ENCODE measurements at places on chromosomes 3 and 15.

GRCh38 chr3:29581311-29581710 lies 300.4 kb downstream of the RBMS3 start:
- DNase-seq: no peak

GRCh38 chr15:56948000-56948763 lies 29.7 kb downstream of the TCF12 start:
- no peak for DNase-seq

GRCh38 chr3:16410659-16411058 lies 102.8 kb downstream of the RFTN1 start:
- DNase-seq: no peak

- no peak for DNase-seq
Observed at GRCh38 chr15:39180483-39180933, 400.4 kb upstream of the THBS1 start.

DNA sequence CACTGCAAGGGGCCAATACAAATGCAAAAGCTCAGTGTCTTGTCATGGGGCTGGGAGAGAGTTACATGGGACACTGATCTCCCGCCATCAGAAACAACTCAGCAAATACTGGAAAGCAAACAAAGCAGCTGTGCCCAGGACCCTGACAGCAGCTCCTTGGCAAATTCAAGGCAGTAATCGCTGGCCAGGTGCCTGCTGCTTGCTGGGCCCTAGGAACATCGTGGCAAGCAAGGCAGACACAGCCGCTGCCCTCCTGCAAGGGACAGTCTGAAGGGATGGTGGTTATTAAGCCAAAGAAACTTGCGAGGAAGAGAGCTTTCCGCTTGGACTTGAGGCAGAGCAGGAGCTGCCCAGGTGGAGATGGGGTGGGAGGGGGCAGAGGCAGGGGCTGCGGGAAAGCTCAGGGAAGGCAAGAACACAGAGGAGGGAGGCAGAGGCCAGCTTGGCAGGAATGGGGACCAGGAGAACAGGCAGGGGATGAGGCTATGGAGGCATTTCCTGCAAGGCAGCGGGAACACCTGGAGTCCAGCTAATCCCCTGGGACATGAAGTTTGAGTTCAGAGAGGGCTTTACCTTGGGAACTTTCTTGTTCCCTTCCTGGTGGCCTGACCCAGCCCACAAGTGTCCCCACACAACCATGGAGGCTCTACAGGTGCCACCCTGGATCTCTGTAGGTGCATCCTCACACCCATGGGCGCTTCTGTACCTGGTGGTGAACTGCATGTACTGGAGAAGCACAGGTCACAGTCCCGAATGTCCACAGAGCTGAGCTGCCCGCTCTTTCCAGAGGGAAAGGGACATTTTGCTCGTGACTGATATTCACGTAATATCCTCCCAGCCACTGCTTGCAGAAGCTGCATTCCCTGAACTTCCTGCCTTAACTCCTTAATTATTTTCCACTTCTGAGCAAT lies 78.7 kb upstream of the ATP2B2 start:
- no peak for DNase-seq

GRCh38 chr3:139252719-139253118 lies 91.1 kb upstream of the MRPS22 start:
- no peak for DNase-seq

- DNase-seq: no peak
Observed at GRCh38 chr3:11172096-11172690, 17.9 kb downstream of the HRH1 start.

DNA sequence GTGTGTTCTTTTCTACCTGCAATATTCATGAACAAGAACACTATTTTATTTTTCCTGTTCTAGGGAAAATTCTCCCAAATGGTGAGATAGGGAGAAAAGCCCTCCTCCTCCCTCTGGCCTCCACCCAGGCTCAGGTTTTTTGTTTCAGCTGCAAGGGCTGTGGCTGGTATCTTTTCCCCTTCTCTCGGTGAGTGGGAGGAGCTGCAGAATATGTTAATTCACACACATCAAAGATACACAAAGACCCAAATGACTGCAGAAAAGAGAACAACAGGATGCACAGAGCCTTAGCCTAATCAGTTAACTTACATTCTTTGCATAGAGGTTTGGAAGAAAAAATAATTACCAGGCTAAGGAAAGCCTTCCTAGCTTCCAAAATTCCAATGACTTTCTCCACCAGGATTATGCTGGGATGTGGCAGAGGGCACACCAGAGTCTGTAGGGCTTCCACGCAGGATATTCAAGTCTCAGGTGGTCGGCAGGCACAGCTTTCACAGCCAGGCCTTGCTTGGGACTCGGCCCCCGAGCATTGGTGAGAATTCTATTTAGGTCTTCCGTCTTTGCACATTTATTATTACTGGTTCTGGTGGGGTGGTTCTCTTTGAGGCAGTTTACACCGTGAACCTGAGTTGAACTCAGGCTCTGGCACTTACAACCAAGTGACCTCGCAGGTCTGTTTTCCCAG lies 64.9 kb downstream of the ABHD5 start:
- no peak for DNase-seq

DNA sequence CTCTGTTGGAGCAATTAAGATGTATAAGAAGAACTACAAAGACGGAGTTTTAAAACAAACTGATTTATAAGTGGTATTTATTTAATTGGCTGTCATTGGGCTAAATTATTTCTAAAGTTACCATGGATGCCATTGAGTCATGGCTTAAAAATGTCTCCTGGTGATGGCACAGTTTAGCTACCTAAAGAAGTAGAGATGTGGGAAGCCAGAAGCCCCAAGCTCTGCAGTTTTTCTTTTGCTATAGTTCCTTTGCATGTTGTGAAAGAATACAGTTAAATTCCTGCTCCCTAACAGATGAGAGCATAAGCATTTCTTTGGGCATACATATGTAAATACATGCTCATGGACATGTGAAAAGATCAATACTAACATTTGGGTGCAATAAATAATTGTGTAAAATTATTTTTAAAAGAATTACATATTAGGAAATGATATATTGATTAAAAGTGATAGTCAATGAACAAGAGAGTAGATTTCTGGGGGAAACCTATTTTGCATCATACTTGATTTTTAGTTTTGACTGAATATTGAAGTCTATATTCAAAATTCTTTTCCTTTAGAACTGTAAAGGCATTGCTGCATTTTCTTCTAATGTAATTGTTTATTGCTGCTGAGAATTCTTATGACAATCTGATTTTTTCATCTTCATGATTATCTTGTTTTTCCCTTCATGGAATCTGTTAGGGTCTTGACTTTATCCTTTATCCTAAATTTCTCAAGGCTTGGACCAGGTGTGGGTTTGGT lies 2.1 kb downstream of the OPA1 start:
- DNase-seq: no peak

DNA sequence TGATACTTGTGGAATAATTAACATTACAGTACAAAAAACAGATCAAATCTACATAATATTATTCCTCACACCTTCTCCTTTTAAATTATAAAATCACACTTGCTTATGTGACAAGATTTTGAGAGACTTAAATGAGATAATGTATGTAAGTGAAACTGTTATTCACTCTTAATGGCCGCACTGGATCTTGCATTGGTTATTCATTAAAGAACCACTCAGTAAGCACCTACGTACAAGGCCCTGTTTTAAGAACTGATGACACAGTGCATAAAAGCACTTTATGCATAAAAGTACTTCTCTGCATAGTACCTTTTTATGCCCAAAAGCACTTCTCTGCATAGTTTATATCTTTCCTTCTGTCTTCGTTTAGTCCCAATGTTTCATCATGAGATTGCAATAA lies 172.1 kb downstream of the GOLGA6L6 start:
- no peak for DNase-seq

GRCh38 chr3:22795917-22796316 lies 407.2 kb upstream of the UBE2E2 start:
- DNase-seq: no peak

GRCh38 chr3:49032646-49033304 lies 3.6 kb upstream of the IMPDH2 start:
- DNase-seq: no peak

DNA sequence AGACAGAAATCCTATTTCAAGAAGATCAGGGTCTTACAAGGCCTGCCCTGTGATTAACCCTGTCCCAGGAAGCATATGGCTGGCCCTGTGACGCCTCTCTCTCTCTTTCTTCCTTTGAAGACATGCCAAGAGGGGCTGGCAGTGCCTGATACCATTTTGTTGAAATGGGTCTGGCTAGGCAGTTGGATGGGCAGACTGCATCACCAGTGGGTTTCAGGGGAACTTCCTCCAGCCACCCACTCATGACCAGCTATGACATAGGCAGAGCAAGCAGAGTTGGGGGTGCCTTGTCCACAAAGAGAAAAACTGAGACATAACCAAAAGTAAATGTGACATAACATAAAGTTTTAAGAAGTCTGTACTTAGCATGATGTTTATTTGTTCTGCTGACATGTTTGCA lies 31.4 kb upstream of the MANF start:
- no peak for DNase-seq
